ENCODE measurements at places on chromosomes 1 and 21. TPM values are rescaled to one million over a fixed set of nuclear protein-coding genes. Genes with fewer than 3 reads are reported as not detected.
A peak's percentile ranks its signal among the peaks of the same experiment; 100 is the strongest.

DNA sequence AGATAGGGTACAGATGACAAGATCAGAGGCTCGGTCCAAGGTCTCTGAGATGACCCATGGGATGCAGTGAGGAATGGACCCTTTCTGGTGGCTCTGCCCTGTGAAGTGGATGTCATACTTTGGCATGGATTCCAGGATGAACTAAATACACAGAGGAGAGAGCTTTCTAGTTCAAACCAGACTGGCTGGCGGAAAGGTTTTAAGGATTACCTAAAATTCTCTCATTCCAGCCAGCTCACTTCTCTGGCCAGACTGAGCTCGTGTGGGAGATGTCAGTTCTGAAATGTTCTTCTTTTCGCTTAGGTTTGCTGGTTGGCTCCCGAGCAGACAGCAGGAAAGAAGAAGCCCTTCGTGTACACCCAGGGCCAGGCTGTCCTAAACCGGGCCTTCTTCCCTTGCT, 6.2 kb downstream of the RNPEP start:
- no peak for DNase-seq

GRCh38 chr1:229318056-229318455, 24.8 kb downstream of the CCSAP start:
- no peak for DNase-seq

DNA sequence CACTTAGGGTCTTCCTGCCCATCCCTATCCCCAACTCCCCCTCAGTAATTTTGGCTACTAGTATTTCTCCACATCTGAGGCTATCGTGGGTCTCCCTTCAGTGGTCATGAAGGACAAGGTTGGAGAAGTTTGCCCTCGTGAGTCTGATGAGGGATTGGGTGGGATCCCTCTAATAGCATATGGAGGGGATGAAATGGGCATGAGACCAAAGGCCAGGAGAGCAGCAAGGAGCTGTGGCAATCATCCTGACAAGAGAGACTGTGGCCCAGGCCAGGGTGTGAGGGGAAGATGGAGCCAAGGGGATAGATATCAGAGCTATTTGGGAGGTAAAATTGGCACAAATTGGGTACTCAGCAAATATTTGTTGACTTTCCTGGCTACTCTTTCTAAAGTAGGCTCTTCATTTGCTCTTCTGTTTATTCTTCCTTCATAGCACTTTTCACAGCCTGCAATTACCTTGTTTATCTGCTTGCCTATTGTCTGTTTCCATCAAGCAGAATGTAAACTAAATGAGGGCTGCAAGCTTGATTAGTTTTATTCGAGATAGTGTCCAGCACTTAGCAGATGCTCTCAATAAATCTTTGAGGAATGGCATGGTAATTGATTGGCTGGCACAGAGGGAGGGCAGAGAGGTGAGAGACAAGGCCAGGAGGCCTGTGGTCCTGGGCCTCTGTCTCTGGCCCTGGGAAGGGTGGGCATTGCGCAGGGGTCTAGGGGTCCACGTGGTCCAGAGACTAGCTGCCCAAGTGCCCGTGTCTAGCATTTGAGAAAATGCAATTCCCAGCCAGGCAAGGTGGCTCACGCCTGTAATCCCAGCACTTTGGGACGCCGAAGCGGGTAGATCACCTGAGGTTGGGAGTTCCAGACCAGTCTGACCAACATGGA, 1.5 kb upstream of the PLK3 start:
- DNase-seq, result no peak

DNA sequence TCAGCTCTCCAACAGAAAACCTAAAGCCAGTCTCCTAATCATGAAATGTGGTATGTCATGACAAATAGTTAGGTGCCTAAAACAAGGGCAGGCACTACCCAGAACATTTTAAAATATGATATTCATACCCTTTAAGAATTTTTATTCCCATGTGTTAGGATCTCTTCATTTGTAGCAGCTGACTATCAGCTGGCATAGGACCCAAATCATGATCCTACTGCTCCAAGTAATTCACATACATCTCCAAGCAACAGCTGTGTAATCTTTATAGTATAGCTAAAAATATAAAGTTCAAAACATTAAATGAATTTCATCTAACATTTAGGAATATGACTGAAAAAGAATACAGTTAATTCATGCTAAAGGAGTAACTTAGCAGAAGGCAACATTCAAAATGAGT, 57.5 kb downstream of the ENAH start:
- DNase-seq, result no peak

- DNase-seq, result no peak
Measured at GRCh38 chr1:230429067-230429735, 3.1 kb upstream of the PGBD5 start.

DNA sequence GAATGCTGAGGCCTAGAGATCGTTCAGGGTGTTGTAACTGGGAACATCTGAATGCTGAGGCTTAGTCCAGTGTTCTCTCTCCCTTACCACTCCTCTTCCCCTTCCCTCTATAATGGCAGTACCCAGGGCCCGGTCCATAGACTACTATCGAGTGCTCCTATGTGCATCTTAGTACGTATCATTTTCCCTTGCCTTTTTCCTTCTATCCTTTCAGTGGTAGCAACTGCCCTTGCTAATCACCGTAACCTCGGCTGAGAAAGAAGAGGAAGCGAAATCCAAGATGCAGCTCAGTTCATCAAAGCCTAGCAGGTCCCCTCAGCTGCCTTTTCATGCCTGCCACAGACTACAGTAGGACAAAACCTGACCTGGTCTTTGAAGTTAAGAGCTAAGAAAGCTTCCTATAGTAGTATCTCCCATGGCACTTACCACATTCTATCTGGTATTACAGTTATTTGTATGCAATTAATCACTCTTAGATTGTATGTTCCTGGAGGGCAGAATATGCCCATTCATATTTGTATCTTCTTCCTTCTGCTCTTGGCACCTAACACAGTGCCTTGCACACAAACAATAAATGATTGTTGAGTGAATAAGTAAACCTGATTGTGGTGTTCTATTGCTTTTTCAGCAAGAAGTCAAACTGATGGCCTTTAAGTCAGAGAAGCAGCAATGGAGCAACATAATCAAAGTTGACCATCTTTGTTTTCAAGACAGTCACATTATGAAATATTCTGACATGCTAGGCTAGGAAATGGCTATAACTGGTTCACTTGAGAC, 22.4 kb downstream of the CNIH4 start:
- no peak for DNase-seq

- DNase-seq, result no peak
Measured at GRCh38 chr1:85596947-85597346, 16.4 kb downstream of the CCN1 start.

DNA sequence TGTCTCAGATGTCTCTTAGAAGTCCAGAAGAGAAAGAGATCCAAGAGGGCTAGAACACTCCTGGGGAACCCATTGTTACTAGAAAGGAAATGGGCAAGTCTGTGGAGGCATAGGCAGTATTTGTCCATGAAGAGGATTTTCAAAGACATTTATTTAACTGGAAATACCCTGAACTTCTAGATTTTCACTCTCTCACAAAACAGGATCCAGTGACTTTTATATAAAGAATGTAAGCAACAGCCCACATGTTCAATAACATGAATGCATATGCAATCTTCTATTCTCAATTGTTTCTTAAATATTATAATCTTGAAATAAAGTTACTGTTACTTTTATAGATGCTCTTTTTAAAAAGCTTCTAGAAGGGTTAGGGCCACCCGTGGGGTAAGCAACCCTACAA, 53.4 kb downstream of the TBX15 start:
- DNase-seq, result no peak

- DNase-seq, result no peak
Measured at GRCh38 chr1:219149953-219150352, 23.7 kb upstream of the LYPLAL1 start.

Gene CAMSAP2
- 19.5 TPM for total RNA-seq

Gene ANXA9
- 0.04 TPM for total RNA-seq

GRCh38 chr21:17386498-17386897, 126.3 kb upstream of the CXADR start:
- DNase-seq, result no peak

DNA sequence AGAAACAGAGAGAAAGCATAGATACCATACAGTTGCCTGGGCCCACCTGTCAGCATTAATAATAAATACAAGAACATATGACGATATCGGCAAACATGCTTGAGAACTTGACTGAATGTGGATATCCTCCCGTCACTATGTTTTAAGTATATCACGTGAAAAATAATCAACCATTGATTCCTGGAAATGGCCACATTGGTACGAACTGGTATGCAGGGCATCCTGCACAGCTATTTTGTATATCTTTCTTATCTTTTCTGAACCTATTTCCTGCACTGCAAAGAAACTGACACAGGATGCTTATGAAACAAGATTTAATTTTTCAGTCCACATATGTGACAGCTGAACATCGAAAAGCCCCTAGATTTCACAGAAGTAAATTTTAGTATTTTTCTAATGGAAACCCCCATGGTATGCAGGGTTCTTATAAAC, 22.8 kb upstream of the RGS1 start:
- DNase-seq, result no peak

DNA sequence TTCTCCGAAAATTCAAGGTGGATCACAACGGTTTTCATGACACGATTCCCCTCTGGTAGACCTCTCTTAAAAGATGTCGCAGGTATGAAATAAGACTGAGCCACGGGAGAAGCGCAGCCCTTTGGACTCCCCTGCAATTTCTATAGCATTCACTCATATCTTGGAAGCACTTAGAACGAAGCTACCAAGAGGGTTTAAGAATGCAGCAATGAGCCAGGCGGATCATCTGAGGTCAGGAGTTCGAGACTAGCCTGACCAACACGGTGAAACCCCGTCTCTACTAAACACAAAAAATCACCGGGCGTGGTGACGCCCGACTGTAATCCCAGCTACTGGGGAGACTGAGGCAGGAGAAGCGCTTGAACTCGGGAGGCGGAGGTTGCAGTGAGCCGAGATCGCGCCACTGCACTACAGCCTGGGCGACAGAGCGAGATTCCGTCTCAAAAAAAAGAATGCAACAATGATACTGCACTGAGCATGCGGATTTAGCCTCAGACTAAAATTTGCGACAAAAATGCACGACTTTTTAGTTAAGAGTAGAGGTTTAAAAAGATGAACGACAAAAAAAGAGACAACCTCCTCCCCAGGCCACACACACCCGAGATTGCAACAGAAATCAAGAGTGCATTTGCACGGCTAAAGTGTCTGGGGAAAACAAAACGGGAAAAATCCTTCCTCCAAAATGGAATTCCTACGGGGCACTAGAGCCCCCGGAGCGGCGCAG, 743 bp downstream of the TOMM20 start:
- no peak for DNase-seq

GRCh38 chr1:39328586-39329121, 124.2 kb downstream of the MACF1 start:
- DNase-seq, result no peak

DNA sequence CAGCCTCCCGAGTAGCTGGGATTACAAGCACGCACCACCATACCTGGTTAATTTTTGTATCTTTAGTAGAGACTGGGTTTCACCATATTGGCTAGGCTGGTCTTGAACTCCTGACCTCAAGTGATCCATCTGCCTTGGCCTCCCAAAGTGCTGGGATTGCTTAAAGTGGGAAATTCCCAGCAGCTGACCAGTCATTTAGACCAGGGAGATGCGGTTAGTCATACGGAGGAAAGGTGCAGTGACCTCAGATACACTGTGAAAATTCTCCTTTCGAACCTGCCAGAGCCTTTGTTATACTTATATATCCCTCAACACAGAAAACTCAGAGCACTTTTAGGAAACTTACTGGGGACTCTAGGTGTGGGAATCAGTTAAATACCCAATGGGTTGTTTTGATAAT, 39.6 kb downstream of the MAP10 start:
- DNase-seq, result no peak

GRCh38 chr1:202806845-202807450, 1.3 kb downstream of the KDM5B start:
- DNase-seq, result no peak

GRCh38 chr1:181099152-181100014, 10.9 kb downstream of the IER5 start:
- DNase-seq, result no peak

DNA sequence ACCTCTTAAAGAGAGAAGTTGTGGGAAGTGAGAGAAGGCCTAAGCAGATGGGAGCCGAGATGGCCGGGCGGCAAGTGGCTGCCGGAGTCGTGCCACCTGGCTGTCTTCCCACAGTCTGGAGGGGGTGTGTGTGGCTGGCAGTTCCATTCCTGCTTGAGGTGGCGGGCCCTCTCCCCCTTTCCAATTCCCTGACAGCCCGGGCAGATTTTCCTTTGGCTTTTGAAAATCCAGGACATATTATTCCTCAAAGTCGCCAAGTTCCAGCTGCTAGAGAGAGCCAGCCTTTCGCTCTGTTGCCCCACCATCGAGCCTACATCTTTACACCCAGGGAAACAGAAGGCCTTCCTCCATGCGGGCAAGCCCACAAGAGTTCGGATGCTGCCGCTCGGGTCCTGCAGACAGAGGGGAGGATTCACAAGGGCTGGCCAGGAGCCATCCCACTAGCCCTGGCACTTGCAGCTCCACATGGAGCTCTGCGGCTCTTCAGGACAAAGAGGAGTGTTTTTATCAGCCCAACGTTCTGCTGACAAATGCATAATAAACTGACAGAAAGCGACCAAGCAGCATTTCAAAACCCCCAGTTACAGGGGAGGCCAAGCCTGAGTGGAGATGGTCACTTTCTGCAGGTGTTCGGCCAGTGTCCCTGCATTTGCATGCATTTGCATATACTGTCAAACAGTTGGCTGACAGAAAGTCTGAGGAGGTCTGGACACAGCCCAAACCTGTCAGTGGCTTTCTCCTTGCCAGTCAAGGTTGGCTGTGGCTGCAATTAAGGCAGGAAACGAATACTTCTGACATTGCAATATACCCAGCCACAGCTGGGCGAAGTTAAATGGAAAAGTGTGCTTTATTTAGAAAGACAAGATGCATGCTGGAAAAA, 45.9 kb downstream of the OLIG1 start:
- DNase-seq, result no peak

DNA sequence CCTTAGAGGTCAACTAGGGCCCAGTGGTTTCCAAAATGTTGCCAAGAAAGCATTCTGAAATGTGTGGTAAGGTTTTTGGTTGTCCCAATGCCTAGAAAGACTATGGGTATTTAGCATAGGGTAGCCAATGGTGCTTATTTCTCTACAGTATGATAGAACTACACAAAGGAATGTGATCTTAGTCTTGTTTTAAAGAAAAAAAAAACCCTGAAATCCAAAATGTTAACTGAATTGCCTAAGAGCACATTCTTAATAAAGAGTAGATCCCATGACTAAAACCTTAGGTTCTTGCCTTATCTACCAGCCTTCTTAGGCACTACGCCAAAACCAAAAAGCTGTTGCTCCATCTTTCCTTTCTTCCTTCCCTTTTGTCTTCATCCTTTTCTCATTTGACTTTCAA, 428.2 kb downstream of the MRPL39 start:
- DNase-seq, result peak; percentile 36
